ENCODE measurements at places on chromosomes 11 and 22. TPM values are rescaled to one million over a fixed set of nuclear protein-coding genes. Genes with fewer than 3 reads are reported as not detected.
A peak's percentile ranks its signal among the peaks of the same experiment; 100 is the strongest.

DNA sequence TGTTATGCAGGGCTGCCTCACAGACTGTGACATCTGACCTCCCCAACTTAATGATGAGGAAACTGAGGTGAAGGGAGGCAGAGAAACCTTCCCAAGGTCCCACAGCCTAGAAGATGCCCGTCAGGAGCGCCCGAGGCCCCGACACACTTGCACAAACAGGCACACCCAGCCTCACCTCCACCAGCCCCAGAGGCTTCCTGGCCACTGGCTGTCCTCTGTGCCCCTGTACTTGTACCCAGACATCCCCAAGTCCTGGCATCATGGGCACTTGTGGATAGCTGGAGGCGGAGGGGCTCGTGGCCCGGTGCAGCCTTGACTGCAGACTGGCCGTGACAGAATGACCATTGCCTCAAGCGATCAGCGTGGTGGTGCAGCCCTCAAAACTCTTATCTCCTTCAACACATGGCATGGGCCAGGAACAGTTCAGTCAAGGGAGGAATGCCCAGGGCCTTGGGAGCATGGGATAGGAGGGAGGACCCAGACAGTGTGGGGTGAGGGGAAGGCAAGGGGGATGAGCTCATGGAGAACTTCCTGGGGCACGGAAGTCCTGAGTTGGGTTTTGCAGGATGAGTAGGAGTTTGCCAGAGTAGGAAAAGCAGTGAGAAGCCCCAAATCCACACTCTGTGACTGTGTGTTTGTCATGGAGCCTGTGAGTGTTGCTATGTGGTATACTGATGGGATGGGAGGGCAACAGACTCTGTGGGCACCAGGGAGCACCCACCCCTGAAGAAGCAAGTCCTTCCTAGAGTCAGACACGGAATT, 25.8 kb upstream of the PPARA start:
- peak; percentile 20 for DNase-seq

GRCh38 chr11:66448523-66448922, 9.9 kb upstream of the MRPL11 start:
- DNase-seq, result no peak

DNA sequence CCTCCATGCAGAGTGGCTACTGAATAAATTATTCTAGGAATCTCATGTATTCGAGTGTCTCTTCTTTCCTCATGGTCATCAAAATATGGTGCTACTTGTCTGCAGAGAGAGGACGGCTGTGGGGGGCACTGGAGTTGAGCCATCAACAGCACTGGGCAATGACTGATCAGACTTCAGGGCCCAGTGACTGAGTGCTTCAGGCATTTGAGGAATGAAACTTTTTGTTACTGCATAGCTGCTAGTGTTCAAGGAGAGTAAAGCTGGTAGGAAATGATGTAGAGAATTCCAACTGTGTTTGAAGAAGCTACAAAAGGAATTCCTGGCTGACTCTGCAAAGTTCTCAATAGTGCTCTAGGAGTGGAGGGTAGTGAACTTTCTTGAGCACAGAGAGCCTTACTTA, 277.7 kb downstream of the CADM1 start:
- DNase-seq, result peak; percentile 88

GRCh38 chr22:39039306-39040126, 1.1 kb upstream of the APOBEC3F start:
- no peak for DNase-seq

The LRRC32 gene
- not detected for total RNA-seq

DNA sequence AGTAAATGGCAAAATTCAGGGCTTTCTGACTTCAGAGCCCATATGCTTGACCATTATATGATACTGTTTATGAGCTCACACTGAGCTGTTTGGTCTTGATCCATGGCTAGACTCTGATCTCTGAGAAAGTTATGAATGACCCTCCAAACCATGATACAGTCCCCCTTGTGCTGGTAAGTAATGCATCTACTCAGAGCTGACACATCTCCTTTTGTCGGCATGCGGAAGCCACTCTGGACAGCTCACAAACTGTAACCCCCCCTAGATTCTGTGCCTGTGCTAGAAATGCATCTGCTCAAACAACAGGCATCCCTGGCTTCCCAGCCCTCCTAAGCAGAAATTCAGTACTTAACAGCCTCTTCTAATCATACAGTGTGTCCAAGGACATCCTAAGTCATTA, 150.8 kb upstream of the RAG2 start:
- no peak for DNase-seq

The ART1 gene
- total RNA-seq, result not detected

The RPL27A gene
- total RNA-seq, result 728 TPM

DNA sequence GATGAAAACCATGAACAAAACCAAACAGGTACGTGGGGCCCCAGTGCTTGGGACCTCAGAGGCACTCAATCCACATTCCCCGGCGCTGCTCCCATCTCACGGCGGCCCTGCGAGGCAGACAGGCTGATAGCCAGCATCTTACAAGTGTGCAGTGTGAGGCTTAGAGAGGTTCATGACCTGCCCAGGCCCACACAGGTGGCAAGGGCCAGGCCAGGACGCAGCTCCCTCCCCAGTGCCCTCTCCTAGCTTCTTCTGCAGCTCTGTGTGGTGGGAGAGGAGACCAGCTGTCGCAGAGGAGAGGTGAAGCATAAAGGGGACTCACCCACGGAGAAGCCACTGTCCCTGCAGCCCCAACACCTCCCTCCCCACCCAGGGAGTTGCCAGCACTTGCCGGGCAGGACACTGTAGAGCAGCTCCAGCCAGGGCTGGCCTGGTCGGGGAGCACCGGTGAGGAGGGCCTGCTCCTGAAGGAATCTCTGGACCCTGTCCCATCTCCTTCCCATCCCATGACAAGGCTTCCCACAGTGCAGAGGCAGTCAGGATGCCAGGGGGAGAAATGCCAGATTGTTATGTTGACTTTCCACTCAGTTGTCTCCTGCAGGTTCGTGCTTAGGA, 92.4 kb upstream of the TMEM45B start:
- DNase-seq, result no peak

GRCh38 chr11:113474362-113475159, 637 bp downstream of the DRD2 start:
- peak; percentile 86 for DNase-seq

DNA sequence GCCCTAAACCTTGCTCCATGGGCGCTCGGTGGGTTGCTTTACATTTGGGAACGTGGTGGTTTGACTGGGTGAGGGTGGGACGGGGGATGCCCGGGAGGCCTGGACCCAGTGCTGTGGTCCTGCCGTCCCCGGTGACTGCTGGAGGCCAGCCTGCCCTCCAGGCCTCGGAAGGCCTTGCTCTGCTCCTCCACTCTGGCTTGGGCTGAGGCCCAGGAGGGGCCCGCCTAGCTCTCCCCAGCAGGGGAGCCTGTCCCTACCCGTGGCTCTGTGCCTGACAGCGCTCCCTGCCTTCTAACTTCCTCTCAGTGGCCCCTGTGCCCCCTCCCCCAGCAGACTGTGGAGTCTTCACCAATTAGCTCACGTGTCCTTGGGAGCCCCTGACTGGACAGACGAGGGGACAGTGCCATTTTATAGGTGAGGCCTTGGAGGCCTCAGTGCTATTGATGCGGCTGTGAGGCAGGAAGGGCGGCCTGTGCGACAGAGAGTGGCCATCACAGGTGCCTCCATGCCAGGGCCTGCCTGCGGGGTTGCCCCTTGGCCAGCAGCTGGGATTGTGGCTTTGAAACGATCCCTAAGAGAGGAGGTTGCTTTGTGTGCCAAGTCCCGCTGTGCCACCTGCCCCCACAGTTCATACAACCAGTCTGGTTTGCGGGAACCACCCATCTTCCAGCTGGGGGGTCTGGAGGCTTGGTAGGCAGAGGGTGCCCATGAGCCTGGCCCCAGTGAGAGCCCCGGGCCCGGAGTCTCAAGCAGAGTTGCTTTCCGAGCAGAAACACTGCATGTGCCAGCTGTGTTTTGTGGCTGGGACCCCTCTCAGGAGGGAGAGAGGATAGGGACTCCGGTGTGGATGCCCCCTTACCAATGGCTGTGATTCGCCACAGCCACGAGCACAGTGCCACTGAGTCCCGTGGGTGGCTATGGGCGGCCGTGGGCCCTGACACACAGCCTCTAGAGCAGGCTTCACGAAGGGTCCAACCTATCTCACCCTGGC, 17.7 kb downstream of the TPCN2 start:
- no peak for DNase-seq

- DNase-seq, result no peak
Observed at GRCh38 chr11:61589961-61590360, 9.1 kb upstream of the SYT7 start.

- no peak for DNase-seq
Observed at GRCh38 chr22:20107471-20107901, 8.4 kb upstream of the RANBP1 start.

- peak; percentile 34 for DNase-seq
Observed at GRCh38 chr22:49810363-49811019, 17.2 kb downstream of the BRD1 start.

The HBE1 gene
- total RNA-seq, result 7.0 TPM

- no peak for DNase-seq
Observed at GRCh38 chr22:27323661-27324060, 477.9 kb downstream of the MN1 start.

The ZDHHC24 gene
- total RNA-seq, result 28.2 TPM

- no peak for DNase-seq
Observed at GRCh38 chr22:44906248-44906936, 103.4 kb downstream of the PHF21B start.

The IL17REL gene
- total RNA-seq, result not detected

The BARX2 gene
- total RNA-seq, result not detected

- DNase-seq, result no peak
Observed at GRCh38 chr11:102664001-102664752, 39.0 kb upstream of the MMP20 start.

DNA sequence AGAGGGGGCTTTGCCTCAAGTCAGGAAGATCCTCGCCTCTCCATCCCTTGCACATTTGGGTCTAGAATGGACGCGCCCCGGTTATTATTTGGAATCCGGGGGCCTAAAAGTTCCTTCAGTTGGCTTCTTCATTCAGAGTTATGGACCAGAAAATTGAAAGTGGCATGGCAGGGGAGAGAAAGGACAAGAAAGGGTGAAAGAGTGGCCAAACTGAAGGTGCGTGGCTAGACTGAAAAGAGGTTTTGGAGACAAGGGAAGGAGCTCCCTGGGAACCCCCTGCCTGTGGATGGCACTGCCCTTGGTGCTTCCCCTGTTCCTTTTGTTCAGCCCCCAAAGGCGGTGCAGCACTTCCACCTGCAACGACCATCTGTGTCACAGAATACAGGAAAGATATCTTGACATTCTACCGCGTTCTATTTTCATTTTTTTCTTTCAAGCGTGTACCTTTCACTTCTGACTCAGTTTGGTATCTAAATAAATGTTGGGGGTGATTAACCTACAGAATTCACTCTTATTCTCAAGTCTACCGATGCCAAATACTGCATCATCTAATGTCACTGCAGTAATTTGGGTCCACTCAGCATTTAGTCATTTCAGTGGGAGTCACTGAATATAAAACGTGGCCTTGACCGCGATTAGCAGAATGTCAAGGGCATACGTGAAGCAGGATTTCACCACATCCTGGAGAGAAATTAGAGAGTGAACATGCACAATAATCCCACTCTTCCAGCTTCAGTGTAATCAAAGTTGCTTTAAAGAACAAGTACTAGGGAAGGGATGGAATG, 88.1 kb upstream of the ARHGAP32 start:
- peak; percentile 72 for DNase-seq

DNA sequence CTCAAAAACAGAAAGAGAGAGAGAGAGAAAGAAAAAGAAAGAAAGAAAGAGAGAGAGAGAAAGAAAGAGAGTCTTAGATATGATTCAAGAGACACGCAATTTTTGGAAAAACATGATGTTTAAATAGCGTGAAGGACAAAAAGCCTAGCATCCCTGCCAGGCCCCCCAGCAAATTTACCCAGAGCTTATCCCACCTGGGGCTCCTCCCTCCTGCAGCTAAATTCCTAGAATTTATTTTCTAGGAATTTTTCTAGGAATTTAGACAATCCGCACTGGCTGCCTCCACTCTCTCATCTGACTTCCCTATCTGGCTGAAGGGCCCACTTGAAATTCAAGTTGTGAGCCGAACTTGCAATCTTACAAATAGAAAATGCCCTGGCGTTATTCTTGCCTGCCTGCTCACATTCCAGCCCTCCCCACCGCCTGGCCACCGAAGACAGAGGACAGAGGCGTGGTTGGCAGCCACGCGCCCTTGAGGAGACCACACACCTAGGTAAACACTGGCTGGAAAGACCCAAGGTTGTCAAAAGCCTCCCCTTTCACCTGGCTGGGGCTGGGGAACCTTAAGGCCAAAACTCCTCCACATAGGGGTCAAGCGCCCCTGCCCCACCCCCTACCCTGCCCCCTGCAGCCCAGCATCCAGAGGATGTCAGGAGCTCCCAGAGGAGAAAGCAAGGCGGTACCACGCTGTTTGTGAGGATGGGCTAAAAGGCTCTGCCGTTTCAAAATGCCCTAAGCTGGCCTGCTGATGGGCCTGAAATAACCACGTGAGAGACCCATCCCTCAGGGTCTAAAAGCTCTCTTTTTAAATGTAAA, 42.2 kb downstream of the AHNAK start:
- no peak for DNase-seq

GRCh38 chr11:132310390-132311375, 940.3 kb downstream of the NTM start:
- no peak for DNase-seq

The CCDC116 gene
- total RNA-seq, result 0.05 TPM

- DNase-seq, result peak; percentile 45
Observed at GRCh38 chr11:67119585-67120391, 725 bp downstream of the KDM2A start.

DNA sequence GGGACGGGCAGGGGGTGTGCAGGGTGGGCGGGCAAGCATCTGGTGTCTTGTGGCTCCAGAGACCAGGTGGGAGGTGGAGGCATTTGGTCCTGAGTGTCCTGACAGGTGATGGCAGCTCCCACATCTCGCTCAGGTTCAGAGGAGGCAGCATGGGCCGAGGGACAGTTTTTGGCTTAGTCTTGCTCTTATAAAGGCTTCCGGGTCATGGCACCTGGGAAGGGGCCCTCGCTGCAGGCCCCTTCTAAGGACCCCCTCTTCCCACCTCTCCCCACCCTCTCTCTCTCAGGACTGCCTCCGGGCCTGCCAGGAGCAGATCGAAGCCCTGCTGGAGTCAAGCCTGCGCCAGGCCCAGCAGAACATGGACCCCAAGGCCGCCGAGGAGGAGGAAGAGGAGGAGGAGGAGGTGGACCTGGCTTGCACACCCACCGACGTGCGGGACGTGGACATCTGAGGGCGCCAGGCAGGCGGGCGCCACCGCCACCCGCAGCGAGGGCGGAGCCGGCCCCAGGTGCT, 9.9 kb downstream of the CCND1 start:
- no peak for DNase-seq

The KCNQ1OT1 gene
- total RNA-seq, result 0.32 TPM

DNA sequence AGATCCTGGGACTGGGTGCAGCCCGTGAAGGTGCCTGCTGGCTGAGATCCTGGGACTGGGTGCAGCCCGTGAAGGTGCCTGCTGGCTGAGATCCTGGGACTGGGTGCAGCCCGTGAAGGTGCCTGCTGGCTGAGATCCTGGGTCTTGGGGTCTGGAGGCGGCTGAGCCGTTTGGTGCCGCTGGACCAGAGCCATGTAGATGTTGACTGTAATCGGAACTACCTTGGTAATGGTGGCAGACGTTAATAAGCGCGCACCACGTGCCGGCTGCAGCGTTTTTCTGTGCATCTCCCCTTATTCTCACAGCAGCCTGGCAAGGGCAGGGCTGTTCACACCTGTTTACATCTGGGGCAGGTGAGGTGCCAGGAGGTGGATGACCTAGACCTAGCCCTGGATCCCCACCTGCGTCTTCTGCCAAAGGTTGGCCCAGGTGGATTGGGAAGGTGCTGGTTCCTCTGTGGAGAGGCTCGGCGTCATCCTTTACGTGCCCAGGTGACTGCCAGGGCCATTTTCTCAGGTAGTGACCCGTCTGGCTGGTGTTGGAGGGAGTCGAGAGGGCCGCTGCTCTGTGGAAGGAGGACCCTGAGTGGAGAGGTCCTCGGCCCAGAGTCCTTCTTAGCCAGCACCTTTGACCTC, 382.5 kb downstream of the TBC1D22A start:
- DNase-seq, result no peak
